ENCODE measurements at places on chromosomes 16 and 17.

DNA sequence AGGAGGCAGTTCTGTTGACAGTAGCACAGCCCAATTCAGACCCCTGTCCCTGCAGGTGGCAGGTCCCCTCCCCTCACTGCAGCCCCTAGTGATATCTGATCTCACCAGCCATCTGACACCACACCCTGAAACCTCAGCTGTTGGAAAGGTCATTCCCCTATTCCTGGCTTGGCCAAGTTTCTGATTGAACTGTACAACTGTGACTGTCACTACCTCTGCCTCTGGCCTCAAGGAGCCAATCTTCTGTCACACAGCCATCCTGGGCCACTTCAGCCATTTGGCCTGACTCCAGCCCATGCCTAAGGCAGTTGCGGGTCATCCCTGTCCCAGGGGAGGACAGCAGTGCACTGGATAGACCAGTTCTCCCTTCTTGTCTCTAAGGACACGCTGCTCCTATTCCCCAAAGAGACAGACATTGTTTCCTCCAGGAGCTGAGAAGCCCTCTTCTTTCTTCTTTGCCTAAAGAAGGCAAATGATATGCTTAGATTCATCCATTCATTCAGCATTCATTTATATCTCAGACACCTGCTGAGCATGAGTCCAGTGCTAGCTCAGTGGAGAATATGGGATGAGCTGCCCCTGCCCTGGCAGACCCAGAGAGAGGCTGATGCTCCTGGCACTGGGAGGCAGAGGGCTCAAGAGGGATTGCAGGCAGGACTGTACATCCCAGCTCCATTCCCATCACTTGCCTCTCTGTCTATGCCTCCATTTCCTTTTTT is 4.6 kb upstream of the ALDOA start:
- no peak for DNase-seq

DNA sequence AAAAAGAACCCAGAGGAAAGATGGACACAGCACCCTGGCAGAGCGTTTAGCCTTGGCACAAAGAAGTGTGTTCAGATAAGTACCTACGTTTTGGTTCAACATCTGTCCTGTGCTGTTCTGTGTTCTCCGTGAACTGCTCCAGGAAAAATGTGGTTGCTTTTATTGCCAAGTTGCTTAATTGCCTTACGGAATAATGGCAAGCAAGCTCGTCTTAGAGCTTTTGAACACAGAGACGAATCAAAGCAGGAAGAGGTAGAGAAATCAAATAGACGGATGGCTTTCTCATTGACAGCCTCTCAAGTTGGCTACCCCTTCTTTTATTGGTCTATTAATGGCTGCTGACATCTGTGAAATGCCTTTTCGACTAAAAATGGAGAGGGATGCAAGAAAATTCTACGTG is 911.1 kb upstream of the EEF2KMT start:
- no peak for DNase-seq

DNA sequence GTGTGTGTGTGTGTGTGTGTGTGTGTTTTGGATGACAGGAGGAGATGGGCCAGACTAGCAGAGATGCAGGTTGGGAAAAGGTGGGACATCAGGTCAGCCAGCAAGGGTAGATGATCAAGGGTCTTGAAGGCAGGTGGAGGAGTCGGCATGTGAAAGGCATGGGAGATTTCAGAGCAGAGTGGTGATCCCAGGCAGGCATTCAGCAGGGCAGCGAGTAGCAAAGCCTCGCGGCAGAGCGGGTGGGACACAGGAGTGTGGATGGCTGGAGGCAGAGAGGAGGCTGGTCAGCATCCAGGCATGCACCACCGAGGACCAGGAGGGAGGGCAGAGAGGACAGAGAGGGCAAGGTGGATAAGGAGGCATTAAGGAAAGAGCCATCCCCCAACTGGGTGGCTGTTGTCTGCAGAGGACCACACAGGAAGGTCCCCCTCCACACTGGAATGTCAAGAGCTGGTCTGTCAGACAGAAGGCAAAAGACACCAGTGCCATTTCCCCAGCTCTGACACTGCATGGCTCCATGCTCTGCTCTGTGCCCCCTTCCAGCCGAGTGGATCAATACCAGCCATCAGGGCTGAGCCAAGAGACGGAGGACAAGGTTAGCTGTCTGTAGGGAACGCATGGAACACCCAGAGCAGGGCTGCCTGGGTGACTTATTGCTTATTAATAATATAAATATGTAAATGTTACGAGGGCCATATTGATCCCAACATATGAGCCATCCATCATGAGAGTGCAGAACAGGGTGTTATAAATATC is 74.8 kb upstream of the RPL38 start:
- DNase-seq, result no peak

GRCh38 chr16:57061084-57061905 is 31.1 kb upstream of the CPNE2 start:
- DNase-seq, result no peak

GRCh38 chr17:61836266-61837174 is 26.8 kb downstream of the BRIP1 start:
- no peak for DNase-seq

GRCh38 chr16:68927018-68927417 is 83.7 kb downstream of the TANGO6 start:
- no peak for DNase-seq

- DNase-seq, result no peak
Measured at GRCh38 chr16:54241525-54241924, 45.1 kb downstream of the IRX3 start.

- no peak for DNase-seq
Measured at GRCh38 chr17:6995500-6996255, at the start of gene ALOX12. Gene ALOX12 (plus strand): TSS chr17:6996049. CDS start chr17:6996118, 69 bp downstream.

- DNase-seq, result no peak
Measured at GRCh38 chr16:85391175-85391707, 221.9 kb upstream of the GSE1 start.

GRCh38 chr17:74805591-74805991 is 29.4 kb upstream of the NAT9 start:
- DNase-seq, result no peak

- DNase-seq, result no peak
Measured at GRCh38 chr16:67021321-67021720, 7.6 kb upstream of the CBFB start.

GRCh38 chr17:29567304-29567553 is 392 bp upstream of the ABHD15 start:
- no peak for DNase-seq

DNA sequence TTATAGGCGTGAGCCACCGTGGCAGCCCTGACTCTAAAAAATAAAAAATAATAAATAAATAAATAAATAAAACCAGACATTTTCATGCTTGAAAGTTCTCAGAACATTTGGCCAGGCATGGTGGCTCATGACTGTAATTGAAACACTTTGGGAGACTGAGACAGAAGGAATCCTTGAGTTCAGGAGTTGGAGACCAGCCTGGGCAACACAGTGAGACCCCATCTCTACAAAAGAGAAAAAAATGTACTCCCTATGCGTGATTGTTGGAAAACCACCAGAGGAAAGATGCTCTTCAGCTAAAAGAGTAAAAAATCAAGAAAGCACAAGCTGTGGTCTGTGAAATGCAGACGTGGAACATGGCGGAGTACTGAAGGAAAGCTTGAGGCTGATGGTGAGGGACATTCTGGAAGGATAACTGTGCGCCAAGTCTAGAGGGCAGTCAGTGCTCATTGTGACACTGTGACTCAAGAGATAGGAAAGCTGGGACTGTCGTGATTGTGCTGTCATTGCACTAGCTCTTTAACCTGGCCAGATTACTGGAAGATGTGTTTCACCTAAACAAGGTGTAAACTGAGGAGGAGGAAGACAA is 4.2 kb upstream of the PRSS27 start:
- no peak for DNase-seq

- no peak for DNase-seq
Measured at GRCh38 chr17:31488264-31488981, 96.9 kb downstream of the RAB11FIP4 start.

GRCh38 chr17:37391146-37391545 is 15.4 kb downstream of the C17orf78 start:
- DNase-seq, result no peak

DNA sequence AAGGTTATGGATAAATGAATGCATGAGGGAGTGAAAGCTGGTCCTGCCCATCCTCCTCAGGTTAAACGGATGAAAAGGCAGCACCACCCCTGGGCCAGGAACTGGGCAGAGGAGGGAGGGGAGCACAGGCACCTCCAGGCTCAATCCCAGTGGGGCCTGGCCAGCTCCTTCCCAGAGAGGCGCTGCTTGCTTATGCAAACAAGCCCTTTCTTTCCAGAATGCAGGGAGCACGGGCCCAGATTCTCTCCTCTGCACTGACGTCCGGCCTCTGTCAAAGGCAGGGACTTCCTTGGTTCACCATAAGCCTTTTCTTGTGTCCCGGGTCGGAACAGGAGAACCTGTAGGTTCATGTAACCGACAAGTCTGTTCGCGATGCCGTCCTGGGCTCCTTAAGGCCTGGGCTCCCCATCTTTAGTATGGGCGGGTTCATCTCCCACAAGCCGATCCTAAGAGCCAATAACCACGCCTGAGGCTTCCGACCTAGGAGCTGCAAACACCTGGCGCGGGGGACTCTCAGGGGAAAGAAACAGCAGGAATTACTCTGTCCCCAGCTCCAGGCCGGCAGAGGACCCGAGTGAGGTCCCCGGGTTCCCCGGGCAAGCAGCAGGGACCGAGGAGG is 16.3 kb downstream of the ENPP7 start:
- no peak for DNase-seq

DNA sequence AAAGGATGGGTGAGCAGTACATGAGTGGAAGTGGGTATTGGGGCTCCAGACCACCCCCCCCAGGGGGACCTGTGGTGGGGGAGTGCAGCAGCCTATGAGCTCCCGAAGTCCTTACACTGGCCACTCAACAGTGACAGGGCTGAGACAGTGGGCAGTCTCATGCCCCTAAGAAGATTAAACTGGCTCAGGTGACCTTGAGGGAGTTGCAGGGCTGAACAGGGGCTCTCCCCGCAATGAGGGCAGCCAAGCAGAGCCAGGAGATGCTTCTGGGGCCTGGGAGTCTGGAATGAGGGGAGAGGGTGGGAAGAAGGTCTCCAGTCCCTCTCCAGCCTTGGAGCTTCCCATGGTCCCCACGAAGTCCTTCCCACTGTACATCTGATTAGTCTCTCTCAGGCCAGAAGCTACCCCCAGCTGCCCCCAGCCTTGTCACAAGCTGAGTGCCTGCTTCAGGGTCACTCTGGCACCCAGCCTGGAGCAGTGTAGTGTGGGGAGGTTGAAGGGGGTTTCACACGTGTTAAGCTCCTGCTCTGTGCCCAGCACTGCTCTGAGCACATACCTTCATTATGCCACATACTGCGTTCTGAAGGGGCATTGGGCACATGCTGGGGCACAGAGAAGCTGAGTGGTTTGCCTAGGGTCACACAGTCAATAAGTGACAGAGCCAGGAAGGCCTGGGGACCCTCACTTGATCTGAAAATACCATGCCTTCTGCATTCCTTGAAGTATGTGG is 1.0 kb upstream of the CDH16 start:
- DNase-seq, result no peak

DNA sequence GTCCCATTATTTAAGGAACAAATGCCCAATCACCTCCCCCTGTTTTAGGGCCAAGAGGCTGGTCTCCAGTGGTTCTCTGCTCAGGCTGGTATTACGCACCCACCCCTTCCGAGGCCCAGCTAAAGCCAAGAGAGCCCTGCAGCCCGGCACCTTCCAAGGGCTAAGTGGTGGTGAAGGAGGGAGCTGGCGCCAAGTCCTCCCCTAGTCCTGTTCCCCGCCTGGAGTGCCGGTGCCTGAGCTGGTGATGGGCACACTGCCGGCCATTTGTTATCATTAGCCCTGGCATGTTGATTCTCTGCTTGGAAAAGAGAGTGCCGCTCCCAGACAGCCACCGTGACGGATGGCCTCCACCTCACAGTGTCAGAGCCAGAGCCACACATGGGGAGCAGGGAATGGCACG is 31.9 kb downstream of the GRIN2C start:
- DNase-seq, result no peak

DNA sequence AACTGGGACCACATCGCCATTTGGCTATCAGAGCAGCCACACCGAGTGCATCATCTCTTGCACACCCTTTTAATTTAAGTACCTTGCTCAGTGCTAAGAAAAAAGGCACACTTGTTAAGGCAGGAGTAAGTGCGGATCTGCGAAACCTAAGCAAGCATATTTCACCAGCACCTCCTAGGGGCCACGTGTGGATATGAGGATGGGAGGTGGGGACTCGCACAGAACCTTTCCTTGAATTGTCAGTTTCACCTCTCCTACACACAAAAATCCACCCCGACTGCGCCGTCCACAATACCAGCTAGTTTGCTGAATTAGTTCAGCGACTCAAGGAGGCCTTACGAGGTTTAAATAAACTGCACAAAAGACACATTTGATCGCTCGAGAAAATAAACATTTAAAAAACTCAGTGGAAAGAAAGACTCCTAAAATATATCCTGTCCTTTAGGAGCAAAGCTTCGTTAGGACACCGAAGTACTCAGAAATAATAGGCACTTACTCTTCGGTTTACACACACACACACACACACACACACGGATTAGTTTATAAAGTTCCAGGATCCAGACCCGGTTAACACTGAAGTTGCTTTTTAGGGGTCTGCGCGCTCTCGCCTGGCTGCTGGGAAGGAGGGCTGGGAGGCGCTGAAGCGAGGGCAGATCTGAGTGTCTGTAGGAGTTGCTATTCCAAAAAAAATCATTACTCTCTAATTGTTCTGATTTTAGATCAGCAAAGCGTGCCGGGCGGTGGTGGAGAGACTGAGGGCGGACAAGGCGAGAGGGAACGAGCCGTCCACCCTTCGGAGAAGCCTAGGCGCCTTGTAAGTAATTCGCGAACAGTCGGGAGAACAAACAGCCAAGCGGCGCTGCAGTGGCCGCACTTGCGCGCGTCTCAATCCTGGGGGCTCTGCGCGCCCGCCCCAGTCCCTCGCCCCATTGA is 1.0 kb upstream of the KCNJ2 start:
- no peak for DNase-seq

DNA sequence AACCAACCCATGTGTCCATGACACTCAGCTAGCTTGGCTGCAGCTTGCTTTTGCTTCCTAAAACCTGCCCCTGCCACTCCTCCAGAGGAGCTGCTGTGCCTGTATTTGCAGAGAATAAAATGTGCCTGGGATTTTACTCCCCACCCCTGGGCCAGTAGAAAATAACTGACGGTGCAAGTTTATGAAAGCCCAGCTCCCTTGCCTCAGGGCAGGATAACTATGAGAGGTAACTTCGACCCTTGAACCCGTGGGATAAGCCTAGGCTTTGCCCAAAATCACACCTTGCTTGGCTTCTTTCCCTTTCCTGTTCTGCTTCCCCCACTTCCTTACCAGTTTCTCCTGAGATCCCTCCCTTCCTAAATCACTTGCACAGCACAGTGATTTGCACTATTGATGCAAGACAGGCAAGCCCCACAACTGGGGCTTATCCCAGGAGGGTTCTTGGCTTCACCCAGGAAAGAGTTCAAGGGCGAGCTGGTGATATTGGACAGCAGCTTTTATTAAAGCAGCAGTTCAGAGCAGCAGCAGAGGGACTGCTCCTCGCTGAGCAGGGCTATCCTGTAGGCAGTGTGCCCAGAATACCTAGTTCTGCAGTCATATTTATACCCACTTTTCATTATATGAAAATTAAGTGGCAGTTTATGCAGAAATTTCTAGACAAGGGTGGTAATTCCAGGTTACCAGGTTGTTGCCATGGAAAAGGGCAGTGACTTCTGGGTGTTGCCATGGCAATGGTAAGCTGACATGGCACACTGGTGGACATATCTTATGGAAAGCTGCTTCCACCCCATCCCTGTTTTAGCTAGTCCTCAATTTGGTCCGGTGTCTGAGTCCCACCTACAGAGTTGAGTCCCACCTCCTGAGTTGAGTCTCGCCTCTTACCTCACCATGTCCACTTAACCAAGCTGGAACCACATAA is 6.3 kb upstream of the ERCC4 start:
- DNase-seq, result no peak
